Choroid plexus epithelial cell (primary cell): ENCODE measurements at places on chromosomes 13 and 19.

DNA sequence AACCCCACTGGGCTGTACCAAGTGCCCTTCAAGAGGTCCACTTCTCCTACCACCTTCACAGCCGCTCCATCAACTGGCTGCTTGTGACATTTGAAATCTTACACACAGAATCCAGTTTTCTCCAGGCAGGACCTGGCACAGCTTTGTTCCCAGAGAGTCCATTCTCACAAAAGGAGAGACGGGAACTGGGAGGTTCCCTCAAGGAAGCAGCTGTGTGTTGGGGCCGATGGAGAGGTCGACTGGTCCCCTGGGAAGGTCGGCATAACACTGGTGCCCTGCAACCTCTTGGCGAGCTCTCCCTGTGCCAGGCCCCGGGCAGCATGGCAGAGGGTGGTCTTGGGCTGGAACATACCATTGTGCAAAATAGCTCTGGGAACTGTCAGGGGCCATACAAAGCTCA is 21.5 kb downstream of the ELL start:
- DNase-seq = no peak

DNA sequence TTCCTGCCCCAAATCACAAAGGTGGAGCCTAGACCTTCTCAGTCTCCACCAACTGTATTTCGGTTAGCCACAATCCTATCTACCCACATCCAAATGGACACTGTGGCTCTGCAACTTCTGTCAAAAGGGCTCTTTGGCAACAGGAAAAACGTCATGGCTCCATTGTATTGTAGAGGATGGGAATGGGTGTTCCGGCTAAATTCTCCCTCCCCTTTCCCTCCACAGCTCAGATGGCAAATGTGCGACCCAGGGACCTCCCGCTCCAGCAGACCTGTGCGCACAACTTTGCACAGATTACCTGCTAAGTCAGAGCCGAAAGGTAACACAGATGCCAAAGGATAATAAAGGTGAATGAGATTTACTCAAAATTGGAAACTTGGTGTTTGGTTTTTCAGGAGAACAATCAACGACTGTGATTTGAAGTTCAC is 968 bp upstream of the KL start:
- no peak for DNase-seq

DNA sequence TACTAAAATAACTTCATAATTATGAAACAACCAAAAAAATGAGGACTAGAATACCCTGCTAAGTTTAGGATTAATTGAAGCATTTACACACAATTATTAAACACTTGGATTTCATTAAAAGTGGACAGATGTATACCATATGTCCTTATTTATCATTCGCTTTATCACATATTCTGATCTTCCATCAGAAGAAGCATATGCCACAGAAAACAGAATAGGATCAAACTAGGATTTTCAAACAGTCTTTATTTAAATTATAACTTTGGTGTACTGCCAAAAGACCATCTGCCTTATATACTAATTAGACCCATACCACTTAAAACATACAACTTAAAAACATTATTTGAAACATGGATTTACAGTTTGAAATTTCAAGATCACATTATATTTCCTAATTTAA is 727.1 kb upstream of the KLHL1 start:
- DNase-seq = no peak

- no peak for DNase-seq
Observed at GRCh38 chr19:13225973-13226865, 76.0 kb downstream of the IER2 start.

GRCh38 chr13:99275093-99275469 is 16.9 kb upstream of the GPR18 start:
- DNase-seq = peak; percentile 74

- peak; percentile 96 for DNase-seq
Observed at GRCh38 chr13:102286326-102286725, 115.5 kb downstream of the FGF14 start.

DNA sequence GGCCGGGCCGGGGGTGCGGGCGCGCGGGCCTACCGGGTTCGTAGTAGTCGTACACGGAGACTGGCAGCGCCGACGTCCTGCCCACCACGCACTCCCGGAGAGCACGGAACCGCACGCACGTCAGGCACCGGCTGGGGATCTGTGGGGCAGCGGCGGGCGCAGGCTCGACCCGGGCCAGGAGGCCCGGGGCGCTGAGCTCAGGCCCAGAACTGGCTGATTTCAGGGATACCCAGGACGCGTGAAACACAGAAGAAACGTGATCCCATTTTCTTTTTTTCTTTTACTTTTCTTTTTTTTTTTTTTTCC is 9.0 kb downstream of the F2RL3 start:
- DNase-seq = peak; percentile 14

GRCh38 chr13:112943309-112944125 is 25.5 kb upstream of the MCF2L start:
- DNase-seq = peak; percentile 16

GRCh38 chr13:73952648-73953047 is 181.6 kb downstream of the KLF12 start:
- no peak for DNase-seq

GRCh38 chr19:50702871-50703829 is 16.5 kb downstream of the SHANK1 start:
- no peak for DNase-seq

DNA sequence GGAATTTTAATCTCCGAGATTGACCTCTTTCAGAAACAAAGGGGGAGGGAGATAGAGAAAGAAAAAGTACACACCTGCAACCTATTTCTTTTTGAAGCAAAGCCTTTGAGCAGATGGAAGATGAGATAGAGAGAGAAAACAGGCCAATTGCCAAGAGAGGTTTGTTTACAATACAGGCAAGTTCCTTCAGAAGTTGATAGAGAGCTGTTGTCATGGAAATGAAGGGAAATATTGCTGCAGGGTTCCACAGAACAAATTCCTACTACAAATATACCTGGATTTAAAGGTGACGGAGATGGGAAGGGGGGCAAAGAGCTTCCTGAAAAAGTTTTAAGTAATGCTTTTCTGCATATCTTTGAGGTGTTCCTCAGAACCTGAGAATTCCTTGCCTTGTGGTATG is 388.4 kb downstream of the NDFIP2 start:
- peak; percentile 72 for DNase-seq

- DNase-seq = peak; percentile 3
Observed at GRCh38 chr13:72071713-72072112, 204.7 kb upstream of the DACH1 start.

- DNase-seq = peak; percentile 51
Observed at GRCh38 chr19:5903056-5903623, 450 bp downstream of the NDUFA11 start.

DNA sequence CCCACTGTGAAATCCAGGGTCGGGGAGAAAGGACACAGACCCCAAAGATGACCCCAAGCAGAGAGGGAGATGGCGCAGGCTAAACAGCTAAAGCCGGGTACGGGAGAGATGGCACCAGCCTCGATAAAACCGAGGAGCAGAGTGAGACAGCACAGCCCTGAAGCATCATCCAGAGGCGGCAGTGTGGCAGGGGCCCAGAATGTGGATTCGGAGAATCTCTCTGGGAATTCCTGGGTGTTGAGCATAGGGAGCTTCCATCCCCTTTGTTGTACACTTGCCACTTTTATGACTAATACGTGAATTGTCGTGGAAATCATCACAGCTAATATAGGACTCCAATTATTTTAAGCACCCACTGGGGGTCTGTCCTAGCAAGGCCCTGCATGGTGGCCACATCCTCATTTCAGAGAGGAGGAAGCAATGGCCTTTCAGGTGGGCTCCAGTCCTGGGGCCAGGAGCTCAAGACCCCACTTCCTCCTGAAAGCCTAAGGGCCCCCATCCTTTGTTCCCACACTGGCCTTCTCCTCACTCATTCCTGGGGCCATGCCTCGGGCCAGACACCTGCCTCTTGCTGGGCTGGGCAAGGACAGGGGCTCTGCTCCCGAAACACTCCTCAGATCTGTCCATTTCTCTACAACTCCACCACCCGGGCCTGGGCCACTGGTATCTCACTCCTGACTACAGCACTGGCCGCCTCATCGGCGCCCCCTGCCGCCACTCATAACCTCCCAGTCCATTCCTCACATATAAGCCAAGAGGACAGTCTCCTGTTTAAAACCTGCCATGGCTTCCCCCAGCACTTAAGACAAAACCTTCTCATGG is 29.3 kb upstream of the ATP1A3 start:
- peak; percentile 50 for DNase-seq

- DNase-seq = peak; percentile 90
Observed at GRCh38 chr13:43908156-43909126, 28.7 kb downstream of the LACC1 start.

DNA sequence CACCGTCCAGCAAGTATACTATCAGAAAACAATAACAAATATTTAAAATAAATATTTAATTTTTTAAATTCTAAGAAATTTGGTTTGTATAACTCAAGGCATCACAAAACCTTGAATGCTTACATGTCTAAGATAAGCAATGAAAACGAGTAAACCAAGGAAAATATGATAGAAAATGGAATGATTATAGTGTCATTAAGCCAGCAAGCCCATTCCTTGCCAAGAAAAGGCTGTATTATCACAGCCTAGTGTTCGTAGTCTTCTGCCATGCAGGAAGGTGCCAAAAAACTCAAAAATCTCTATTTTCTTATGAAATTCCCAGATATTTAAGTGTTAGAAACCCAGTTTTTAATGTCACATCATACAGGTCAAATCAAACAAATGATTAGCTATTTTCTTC is 136.4 kb downstream of the STOML3 start:
- DNase-seq = no peak

DNA sequence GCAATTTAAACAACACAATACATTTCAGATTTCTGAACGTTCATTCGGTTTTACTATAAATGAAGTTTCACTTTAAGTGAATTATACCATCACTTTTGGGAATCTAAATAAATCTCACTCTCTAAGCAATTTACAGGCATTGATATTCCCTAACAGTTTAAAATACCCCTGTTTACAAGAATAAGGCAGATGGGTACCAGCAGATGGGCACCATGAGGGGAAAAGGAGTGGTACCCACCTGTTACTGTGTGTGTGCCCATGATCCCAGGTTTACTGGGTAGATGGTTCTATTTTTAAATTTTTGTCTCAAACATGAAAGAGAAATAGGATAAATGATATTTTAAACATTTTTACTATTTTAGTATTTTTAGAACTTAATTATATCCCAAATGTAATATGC is 212.9 kb downstream of the PCDH9 start:
- DNase-seq = no peak
